NCI-H1105 (cell line): ENCODE measurements at places on chromosomes 7 and 10.

DNA sequence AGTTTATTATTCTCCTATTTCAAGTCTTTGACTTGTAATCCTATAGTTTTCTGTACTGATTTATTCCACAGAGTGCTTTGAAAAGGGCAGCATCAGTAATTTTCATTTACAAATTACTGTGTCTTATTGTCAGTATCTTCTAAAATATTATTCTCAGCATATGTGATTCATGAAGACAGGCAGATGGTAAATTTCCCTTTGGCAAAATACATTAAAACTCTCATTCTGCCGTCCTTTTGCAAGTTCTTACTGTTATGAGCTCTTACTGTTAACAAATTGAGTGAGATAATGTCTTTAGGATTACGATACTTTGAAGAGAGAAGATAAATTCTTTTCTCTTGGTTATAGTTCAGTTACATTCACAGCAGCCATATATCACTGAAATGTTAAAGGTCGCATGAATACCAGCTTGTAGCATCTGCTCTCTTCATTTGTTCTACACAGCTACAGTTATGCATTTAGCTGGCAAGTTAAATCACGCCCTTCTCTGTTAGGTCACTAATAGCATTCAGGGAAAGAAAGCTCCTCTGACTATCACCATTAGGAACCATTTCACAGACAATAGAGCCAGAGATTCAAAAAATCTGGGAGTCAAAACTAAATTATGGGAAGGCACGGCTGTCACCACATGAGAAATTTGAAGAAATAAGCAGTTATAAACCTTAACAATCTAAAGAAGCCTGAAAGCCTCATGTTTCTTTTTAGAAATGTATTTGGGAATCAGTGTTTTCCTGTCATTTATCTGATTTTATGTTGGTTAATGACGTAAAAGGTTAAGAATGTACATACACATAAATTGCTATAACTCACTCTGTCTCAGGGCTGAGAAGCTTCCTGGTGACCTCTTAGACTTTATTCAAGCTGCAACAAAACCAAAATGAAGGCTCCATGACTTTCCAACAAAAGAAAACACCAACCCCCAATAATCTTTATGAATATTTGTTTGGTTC lies 109.6 kb upstream of the SP4 start:
- peak; percentile 63 for DNase-seq

- no peak for DNase-seq
These were observed 101.0 kb downstream of the DIP2C start for GRCh38 chr10:588246-589165.

- no peak for DNase-seq
These were observed 82.4 kb downstream of the PHYHIPL start for GRCh38 chr10:59258890-59259289.

GRCh38 chr7:134196439-134196838 lies 69.3 kb downstream of the LRGUK start:
- no peak for DNase-seq

- no peak for DNase-seq
These were observed 41.2 kb upstream of the C1QL3 start for GRCh38 chr10:16562891-16563290.

- DNase-seq, result peak; percentile 22
These were observed 122.5 kb upstream of the SAMD8 start for GRCh38 chr10:74988832-74989561.

DNA sequence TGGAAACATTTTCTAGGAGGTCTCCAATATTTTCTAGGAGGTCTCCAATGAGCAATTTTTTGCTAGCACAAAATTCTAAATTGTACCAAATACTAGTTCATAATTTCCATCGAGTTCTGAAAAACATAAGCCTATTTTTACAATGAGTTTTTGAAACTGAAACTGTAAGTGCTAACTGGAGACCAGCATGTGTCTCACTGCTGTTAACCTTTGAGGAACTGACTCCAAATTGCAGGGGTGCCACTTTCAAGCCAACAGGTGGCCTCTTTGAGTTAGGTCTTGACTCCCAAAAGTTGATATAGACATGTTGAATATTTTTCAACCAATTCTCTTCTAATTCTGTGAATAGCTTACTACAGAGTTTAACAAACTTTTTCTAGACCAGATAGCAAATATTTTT lies 58.8 kb downstream of the CAV1 start:
- DNase-seq, result no peak

DNA sequence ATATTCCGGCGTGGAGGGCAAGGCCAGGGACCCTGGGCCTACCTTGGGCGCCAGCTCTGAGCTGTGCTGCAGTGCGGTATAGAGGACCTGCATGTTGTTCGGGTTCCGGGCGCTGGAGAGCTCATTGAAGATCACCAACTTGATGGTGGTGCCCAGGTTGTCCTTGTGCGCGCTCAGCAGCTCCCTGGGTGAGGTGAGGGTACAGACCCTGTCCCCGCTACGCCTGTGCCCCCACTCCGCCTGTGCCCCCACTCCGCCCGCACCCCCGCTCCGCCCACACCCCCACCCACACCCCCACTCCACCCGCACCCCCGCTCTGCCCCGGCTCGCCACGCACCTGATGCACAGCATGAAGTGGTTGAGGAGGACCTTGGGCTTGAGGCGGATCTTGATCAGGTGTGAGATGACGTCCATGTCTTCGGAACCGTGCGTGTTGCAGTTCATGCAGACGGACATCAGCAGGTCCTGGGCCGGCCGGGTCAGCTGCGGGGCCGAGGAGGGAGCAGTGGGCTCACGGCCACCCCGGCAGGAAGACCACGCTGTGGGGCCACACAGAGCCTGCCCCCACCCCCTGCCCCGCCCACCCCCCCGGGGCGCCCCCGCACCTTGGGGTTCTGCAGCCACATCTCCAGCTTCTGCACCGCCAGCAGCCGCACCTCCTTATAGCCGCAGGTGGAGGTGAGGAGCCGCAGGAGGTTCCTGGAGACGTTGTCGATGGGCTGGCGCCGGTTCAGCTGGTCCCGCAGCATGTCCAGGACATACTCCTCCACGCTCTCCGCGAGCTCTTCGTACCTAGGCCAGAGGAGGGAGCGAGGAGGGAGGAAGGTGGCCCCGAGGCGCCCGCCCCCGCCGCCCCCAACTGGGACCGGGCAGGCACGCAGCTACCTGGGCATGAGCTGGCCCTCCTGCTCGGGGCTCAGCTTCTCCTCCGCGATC lies 5.6 kb downstream of the INTS1 start:
- no peak for DNase-seq

- DNase-seq, result no peak
These were observed 7.9 kb upstream of the EN2 start for GRCh38 chr7:155449869-155450557.

- DNase-seq, result no peak
These were observed 11.0 kb upstream of the DNTT start for GRCh38 chr10:96292971-96293920.

DNA sequence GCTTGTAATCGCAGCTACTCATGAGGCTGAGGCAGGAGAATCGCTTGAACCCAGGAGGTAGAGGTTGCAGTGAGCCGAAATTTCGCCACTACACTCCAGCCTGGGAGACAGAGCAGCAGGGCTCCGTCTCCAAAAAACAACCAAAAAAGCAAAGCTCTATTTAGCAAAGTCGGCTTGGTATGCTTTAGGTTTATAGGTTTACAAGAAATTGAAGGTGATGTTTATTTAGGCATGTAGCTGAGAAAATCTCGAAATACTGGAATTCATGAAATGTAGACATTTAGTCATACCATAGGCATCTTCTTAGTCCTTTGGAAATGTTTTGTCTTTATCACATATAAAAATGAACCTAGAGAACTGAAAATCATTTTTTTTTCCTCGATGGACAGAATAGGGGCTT lies 453.8 kb upstream of the ANKRD30A start:
- no peak for DNase-seq
